Activated T-cell treated with anti-CD3 and anti-CD28 coated beads, Interleukin-2, amount 50 U/mL, for 72 hours (primary cell): ENCODE measurements at places on chromosomes 11 and 22. TPM values are rescaled to one million over a fixed set of nuclear protein-coding genes. Genes with fewer than 3 reads are reported as not detected.
A peak's percentile ranks its signal among the peaks of the same experiment; 100 is the strongest.

- peak; percentile 55 for DNase-seq
- peaks cover 4% of the 10 kb centered on the region for H3K4me1 ChIP-seq
- peaks cover 17% of the 10 kb centered on the region for H3K27me3 ChIP-seq
These were observed 15.2 kb upstream of the TH start for GRCh38 chr11:2186669-2187279.

DNA sequence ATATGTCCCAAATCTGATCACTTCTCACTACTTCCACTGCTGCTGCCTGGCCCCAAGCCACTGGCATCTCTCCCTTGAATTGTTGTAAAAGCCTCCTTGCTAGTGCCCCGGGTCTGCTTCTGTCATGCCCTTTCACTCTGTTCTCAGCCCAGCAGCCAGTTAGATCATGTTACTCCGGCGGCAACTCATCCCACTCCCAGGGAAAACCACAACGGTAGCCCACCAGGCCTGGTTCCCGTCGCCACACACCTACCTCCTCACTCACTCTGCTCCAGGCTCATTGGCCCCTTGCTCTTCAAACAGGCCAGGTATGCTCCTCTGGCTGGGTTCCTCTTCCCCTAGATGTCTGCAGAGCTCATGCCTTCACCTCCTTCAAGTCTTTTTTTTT, 3.8 kb upstream of the MARK2 start:
- no peak overlapping the region for H3K27ac ChIP-seq
- no peak overlapping the region for H3K4me3 ChIP-seq
- peaks cover 25% of the 10 kb centered on the region for H3K4me1 ChIP-seq

- H3K4me1 ChIP-seq: peaks cover 19% of the 10 kb centered on the region
- H3K4me3 ChIP-seq: no peak overlapping the region
- peaks cover 10% of the 10 kb centered on the region for H3K27me3 ChIP-seq
- no peak for DNase-seq
These were observed 114.3 kb downstream of the CD44 start for GRCh38 chr11:35253237-35253636.

GRCh38 chr11:72587696-72588095, 86.5 kb downstream of the PDE2A start:
- H3K4me1 ChIP-seq: peaks cover 51% of the 10 kb centered on the region
- H3K27ac ChIP-seq: no peak overlapping the region
- no peak overlapping the region for H3K4me3 ChIP-seq
- H3K36me3 ChIP-seq: peaks cover 3% of the 10 kb centered on the region

- H3K4me1 ChIP-seq: peaks cover 5% of the 10 kb centered on the region
- H3K27me3 ChIP-seq: no peaks in the 10 kb centered on the region
- no peak for DNase-seq
These were observed 213.6 kb downstream of the DYNC2H1 start for GRCh38 chr11:103322821-103323220.

GRCh38 chr11:120186774-120187591, 23.8 kb upstream of the OAF start:
- H3K4me3 ChIP-seq: no peak overlapping the region
- H3K4me1 ChIP-seq: peaks cover 10% of the 10 kb centered on the region
- no peaks in the 10 kb centered on the region for H3K36me3 ChIP-seq

- H3K27me3 ChIP-seq: no peaks in the 10 kb centered on the region
- H3K4me1 ChIP-seq: no peaks in the 10 kb centered on the region
- H3K36me3 ChIP-seq: peaks cover 2% of the 10 kb centered on the region
- H3K27ac ChIP-seq: no peak overlapping the region
These were observed 266.3 kb downstream of the DDX10 start for GRCh38 chr11:108931168-108931567.

DNA sequence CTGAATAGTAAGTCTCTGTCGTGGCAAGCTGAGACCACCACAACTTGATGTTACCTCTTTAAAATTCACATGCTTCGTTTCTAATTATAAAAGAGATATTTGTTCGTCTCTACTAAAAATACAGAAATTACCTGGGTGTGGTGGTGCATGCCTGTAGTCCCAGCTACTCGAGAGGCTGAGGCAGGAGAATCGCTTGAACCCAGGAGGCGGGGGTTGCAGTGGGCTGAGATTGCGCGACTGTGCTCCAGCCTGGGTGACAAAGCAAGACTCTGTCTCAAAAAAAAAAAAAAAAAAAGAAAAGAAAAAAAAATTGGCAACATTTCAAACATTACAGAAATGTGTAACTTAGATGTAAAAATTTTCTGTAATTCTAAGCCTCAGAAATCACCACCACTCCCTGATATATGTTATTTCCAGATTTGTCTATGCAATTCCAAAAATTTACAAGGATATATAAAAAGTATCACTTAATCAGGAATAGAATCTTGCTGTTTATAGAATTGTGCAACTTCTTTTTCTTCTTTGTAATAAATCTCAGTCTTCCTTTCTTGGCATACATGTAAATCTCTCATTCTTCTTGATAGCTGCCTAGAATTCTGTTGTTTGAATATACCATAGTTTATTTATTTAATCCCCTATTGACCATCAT, 37.3 kb downstream of the C11orf96 start:
- peaks cover 4% of the 10 kb centered on the region for H3K36me3 ChIP-seq
- no peak overlapping the region for H3K27ac ChIP-seq
- H3K4me3 ChIP-seq: no peak overlapping the region
- no peak for DNase-seq

CNGA4 gene
- 0.46 TPM for total RNA-seq

LGR4 gene
- 0.30 TPM for total RNA-seq
